Neuronal stem cell (in vitro differentiated cells): ENCODE measurements at places on chromosomes 5 and 9.
A peak's percentile ranks its signal among the peaks of the same experiment; 100 is the strongest.

DNA sequence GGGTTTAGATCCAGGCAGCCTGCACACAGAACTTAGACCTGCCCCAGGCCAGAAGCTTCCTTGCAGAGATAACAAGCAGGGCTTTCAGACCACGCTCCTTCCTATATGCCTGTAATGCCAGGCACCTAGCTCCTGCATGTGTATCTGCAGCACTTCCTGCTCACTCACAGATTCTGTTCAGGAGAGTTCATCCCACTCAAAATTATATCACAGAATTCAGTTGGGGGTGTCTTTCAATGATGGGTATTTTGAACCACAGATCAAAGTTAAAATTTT lies 105.8 kb downstream of the SGCD start:
- no peak for DNase-seq

DNA sequence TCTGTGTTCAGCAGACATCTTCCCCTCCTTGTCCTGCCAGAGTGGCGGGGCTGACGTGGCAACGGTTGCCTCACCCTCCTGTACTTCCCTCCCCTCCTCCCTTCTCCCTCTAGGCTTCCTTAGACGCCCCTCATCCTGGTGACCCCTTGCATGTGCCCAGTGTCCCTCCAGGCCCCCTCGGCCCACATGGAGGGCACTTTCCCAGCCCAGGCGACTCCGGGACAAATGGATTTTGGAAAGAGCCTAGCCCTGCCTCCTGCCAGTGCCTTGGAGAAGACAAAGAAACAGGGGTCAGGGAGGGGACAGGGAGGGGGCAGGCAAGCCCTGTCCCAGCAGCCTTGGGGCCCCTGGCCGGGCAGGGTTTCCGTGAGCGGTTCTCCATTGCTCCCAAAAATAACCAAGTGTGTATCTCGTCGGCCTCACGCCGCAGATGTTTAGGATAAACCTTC lies 38.3 kb upstream of the NEURL1B start:
- DNase-seq = no peak

GRCh38 chr5:116038817-116039216 lies 6.5 kb downstream of the ARL14EPL start:
- DNase-seq = no peak

- DNase-seq = no peak
Measured at GRCh38 chr9:33467526-33467925, 6.2 kb downstream of the NOL6 start.

DNA sequence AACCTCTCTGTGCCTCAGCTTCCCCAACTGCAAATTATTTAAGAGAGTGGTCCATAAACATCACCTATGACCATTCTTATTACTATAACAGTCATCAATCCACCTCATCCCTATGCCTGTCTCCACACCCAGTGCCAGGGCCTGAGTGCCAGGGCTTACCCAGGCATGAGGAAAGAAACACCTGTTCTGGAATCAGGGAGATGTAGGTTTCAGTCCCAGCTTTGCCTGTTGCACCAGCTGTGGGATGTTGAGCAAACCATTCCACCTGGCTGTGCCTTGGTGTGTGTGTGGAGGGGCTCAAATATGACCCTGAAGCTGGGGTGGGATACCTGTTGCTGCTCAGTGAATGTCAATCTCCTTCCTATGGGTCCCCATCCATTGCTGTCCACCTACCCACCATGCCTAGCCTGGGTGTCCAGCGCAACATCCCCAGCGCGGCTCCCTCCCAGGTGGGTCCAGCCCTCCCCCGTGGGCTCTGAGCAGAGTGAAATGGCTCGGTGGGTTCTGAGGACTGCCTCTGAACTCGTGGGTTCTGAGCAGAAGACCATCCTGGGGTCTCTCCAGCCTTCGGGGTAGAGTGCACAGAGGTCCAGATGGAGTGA lies 16.3 kb downstream of the AKNA start:
- DNase-seq = no peak

DNA sequence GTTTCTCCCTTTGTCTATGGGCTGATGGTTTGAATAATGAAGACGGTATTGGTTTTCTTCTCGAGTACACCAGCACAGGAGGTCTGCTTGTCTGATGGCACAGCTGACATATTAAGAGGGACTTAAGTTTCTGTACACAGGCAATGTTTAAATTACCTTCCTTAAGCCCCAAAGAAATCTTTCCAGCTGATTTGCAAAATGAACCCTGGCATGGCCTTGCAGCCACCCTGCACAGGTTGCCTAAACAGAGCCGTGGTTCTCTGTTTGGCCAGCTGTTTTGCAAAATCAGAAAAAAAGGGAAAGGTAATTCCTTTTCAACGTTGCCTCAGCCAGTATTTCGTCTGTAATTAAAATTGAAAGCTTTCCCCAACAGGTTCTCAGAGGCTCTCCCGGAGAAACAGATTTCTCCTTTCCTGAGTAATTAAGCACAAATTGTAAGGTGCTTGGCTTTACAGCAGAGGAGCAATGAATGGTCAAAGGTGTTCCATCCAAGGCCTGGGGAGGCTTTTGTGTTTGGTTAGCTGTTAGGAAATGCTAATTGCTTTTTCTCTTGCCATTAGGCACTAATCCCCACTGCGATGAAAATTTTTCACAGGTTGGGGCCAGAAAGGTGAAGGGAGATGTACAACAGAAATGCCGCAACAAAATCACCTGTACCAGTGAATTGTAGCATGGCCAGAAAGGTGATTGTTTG lies 138.9 kb downstream of the RASEF start:
- peak; percentile 24 for DNase-seq

DNA sequence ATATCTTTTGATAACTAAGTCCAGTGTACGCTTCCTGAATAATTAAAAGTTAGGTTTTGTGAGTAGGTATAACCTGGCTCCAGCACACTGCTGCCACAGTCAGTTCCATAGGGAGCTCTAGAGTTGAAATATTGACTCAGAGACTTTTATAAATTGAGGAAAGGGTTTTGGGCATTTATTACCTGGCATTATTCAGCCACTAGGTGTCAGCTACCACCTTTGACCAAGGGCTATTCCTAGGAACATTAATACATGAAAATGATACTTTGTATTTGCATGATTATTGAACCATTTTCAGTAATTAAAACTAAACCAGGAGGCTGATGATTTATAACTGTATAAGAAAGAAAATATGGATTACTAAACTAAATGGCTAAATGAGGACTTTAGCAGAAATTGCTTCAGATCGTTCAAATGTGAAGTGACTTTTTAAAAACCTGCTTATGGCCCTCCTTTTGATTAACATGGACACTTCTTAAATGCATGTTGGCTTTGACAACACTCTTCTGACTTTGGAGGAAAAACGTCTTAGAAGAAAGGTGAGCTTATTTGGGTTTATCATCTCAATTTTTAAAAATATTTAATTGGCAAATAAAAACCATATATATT lies 83.0 kb downstream of the SMC2 start:
- DNase-seq = no peak

DNA sequence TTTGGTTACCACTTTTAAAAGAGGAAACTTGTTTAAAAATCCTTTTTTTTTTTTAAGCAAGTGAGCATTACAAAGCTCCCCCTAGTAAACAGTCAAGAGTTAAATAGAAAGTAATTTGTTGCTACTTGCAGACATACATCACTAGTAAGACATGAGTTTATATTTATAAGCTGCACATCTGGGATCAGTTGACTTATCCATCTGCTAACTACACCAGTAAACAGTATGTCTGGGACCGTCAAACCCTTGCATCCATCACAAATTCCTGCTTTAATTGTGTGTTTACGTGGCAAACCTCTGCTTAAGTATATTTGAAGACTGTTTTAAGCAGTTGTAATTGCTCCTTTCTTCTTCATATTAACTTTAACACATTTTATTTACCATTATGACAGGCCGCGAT lies 146.8 kb downstream of the EBF1 start:
- no peak for DNase-seq

GRCh38 chr9:116209414-116210116 lies 56.0 kb downstream of the PAPPA start:
- DNase-seq = no peak

- DNase-seq = no peak
Measured at GRCh38 chr5:154015071-154015693, 23.5 kb downstream of the FAM114A2 start.

DNA sequence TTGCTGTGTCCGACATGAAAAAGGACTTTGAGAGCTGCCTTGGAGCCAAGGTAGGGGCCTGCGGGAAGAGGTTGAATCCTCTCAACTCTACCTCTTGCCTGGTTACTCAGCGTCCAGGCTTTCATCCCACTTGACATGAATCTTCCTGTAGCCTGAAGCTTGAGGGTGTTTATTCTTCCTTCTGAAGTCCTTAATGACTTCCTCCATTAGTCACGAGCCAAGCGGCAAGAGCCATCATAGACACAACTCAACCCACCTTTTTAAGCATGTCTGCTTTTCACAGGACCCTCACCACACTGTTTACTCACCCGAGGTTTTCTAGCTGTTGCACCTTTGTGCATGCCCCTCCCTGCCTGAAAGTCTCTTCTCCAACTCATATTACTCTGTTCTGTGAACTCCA lies 40.2 kb downstream of the ACO1 start:
- no peak for DNase-seq

DNA sequence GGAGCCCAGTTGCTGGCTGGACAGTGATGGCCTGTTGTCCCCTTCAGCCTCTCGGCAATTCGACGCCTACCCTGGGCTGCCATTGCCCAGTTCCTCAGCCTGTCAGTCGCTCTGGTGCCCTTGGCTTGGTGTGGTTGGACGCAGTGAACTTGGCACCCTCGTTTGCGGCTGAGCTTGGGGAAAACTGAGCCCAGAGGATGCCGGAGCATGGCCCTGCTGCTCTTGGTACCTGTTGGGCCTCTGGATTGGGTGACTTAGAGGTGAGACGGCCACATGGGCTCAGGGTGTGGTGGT lies 16.5 kb downstream of the WNK2 start:
- no peak for DNase-seq

DNA sequence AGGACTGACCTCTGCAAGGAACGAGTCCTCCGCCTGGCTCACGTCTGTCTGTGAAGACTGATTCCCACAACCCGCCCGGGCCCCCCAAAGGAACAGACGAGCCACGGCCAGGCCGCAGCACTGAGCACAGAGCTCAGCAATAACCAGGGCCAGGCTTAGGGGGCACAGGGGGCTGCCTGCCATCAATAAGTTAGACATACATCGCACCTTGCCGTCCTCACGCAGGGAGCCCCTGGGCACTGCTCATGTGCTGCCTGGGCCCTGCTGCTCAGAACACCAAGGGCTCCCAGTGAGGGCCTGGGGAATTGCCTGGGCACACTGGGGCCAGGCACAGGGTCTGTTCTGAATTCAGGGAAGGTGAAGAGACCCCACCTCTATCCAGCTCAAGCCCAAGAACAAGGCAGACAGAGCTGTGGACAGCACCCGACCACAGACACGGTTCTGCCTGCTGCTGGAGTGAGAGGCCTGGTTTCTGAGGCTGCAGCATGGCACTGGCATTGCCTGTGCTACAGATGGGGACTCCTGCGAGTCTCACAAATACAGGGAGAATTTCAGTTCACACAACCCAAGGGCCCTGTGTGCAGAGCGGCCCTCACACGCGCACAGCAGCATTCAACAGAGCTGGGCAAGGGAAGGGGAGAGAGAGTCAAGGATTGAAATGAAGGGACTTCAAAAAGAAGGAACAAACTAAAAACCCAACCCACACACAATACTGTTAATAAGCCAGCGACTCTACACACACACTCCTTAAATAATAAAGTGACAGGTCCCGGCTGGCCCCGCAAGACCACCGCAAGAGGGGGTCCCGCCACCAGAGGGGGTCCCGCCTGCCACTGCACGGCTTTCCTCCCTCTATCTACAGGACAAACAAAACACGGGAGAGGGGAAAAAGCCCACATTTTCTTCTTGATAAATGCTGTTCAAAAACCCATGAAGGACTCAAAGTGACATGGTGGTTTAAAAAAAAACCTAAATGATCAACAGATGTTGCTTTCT lies 32.0 kb downstream of the PRRT1B start:
- DNase-seq = no peak

DNA sequence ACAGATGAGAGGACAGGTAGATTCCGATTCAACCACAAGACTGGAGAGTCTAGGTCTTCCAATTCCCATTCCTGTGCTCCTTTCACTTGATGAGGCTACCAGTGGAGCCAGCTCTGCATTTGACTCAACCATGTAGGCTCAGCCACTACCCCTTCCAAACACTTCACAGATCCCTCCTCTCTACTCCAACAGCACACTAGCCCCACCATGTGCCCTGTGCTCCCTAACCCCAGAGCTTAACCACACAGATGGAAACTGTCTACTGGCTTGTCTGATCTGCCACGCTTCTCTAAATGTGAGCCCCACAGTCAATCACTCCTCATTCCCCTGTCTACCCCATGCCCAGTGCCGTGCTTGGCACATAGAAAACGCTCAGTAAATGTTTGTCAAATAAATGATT lies 508.2 kb downstream of the CDK5RAP2 start:
- DNase-seq = no peak

GRCh38 chr5:158619083-158619788 lies 480.5 kb downstream of the EBF1 start:
- DNase-seq = no peak

DNA sequence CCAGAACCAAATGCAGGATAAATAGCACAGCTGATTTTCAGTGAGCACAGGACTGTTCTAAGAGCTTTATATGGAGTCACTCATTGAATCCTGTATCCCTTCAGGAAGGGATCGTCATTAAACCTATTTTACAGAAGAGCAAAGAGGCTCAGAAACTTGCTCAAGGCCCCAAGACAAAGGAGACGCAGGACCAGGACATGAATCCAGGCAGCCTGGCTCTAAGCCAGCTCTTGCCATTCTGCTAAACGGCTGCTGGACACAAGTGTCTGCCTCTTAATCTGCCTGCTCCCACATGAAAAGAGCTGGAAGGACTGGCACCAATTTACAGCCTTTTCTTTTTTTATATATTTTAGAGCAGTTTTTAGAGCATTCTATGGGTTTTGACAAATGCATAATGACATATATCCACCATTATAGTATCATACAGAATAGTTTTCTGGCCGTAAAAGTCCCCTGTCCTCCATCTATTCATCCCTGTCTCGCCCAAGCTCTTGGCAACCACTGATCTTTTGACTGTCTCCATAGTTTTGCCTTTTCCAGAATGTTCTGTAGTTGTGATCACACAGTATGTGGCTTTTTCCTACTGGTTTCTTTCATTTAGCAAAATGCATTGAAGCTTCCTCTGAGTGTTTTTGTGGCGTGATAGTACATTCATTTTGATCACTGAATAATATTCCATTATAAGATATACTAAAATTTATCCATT lies 37.5 kb downstream of the RETREG1 start:
- DNase-seq = no peak

- DNase-seq = no peak
Measured at GRCh38 chr5:150227606-150228273, 37.9 kb downstream of the SLC6A7 start.
